ENCODE measurements at places on chromosomes 3 and 15.

DNA sequence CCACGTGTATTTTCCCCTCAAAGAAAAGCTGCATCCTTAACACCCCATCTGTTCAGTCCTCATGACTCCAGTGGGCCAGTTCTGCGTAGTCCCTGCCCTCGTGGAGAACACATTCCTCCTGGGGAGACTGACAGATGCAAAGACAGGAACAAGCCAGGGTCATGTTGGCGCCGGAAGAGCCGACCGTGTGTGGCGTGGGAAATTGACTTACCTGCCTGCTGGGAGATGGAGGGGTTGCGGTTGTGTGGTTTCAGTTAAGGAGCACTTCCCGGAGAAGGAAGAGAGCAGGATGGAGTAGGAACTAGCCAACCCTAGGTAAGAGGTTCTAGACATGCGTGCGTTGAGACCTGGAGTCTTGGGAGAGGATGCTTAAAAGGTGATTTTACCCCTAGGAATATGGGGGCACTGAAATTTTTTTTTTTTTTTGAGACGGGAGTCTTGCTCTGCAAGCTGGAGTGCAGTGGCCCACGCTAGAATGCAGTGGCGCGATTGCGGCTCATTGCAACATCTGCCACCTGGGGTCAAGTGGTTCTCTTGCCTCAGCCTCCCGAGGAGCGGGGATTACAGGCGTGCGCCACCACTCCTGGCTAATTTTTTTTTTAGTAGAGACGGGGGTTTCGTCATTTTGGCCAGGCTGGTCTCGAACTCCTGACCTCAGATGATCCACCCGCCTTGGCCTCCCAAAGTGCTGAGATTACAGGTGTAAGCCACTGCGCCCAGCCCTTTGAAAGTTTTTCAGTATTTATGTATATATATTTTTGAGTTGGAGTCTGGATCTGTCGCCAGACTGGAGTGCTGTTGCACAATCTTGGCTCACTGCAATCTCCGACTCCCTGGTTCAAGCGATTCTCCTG is 1.4 kb downstream of the VHL start:
- DNase-seq, result peak; percentile 72

DNA sequence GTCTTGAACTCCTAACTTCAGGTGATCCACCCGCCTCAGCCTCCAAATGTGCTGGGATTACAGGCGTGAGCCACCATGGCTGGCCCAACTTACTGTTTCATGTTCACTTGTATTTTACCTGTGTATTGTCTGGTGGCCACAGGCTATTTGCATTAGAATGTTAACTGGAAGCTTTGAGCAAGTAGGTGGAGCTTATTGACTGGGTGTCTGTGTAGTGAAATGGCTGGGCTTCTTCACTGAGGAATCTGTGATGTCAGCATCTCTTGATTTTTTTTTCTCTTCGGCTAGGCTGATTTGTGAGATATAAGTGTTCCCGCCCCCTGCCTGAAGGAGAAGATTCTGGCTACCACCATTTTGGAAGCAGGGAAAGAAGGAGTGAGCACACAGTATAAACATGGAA is 237.8 kb upstream of the PEX5L start:
- no peak for DNase-seq

DNA sequence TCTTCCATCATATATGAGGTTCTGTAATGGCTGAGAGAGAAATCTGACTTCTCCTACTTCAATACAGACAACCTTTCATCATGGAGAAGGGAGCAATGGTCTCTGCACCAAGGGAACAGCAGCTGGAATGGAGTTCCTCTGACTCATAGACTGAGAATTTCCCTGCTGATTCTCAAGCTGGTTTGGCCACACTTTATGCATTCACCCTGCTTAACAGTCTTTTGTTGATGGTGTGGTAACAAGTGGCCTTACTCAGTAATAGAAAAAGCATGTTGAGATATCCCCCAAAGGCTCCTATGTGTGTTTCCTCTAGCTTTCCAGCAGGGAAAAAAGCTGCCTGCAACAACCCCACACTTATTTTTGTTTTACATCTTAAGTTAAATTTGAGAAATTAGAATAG is 138.1 kb downstream of the GREM1 start:
- DNase-seq, result no peak

- no peak for DNase-seq
Observed at GRCh38 chr3:100403362-100404249, 2.3 kb downstream of the LNP1 start.

DNA sequence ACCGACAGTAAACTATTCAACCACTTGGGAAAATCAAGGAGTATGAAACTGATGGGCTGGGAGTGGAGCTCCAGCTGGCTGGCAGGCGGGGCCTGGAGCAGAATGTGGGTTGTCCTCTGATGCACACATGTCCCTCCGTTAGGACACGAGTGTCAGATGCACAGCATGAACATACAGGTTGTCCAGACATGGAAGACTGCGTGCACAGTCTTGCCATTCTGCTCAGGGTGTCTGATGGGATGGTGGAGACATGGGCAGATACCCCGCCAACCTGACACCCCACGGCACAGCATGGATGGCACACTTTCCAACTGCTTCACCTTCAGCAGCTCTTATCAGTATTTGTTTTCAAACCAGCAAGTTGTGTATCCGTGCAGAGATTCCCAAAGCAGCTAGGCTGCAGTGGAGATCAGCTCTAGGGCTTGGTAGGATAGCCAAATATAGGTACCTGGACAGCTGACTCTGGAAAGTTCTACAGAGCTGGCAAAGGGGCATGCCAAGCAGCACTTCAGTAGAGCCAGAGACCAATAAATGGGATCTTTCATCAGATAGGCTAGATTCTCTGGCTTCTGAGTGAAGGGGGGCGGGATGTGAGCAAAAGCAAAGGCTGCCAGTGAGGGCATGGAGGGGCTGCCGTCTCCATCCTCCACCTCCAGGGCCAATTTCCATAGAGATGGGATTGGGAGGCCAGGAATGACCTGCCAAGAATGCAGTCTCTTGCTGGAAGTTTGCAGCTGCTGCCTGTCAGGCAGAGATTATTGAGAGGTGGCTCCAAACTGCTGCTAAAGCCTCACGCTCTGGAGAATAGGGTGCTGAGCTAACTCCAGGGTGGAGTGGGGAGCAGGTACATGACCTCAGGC is 47.2 kb upstream of the KY start:
- DNase-seq, result no peak

- DNase-seq, result no peak
Observed at GRCh38 chr3:14371573-14372474, 30.6 kb upstream of the SLC6A6 start.

DNA sequence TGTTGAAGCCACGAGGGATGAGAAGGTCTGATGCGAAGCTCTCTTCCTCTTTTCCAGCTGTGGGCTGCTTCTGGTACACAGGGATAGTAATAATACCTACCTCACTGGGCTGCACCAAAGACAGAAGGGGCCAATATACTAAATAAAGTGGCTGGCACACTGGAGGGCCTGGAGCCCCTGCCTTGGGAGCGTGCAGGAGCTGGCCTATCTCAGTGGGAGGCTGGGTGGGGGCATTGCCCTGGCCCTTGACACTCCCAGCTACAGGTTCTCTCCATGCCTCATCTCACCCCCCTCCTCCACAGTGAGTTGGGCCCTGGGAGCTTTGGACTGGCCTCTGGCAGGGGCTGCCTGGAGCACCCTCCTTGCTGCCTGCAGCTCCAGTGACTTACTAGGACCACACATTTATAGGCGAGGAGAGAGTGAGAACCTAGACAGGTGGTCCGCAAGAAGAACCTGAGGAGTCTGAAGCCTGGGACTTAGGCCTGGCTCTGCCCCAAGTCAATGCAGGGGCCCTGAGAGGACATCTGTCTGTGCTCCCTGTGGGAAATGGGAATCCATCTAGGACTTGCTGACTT is 1.6 kb downstream of the NOX5 start:
- no peak for DNase-seq

Data from activated CD4-positive, alpha-beta T cell treated with anti-CD3 and anti-CD28 coated beads, Interleukin-2, amount 10 ng/mL, durations not matched to agents 24 days and 14 days (primary cell).